Motor neuron (in vitro differentiated cells): ENCODE measurements at places on chromosomes 12 and 14. TPM values are rescaled to one million over a fixed set of nuclear protein-coding genes. Genes with fewer than 3 reads are reported as not detected.

Gene KRT71
- total RNA-seq: 0.17 TPM in 1 of 2 replicates, not detected in the other

- ATAC-seq: peak; percentile 16
Measured at GRCh38 chr14:104894331-104895206, 29.5 kb downstream of the CEP170B start.

Gene CLEC2A
- total RNA-seq: 35.2 and 36.7 TPM in 2 replicates

GRCh38 chr12:20305470-20305869, 62.9 kb upstream of the PDE3A start:
- ATAC-seq: no peak

- ATAC-seq: no peak
Measured at GRCh38 chr12:90020881-90021280, 312.2 kb upstream of the ATP2B1 start.

GRCh38 chr14:96729889-96730288, 67.3 kb upstream of the VRK1 start:
- ATAC-seq: peak; percentile 55

GRCh38 chr12:49126852-49127763, 4.1 kb downstream of the TUBA1B start:
- no peak for ATAC-seq

Gene MYF5
- not detected in 2 replicates for total RNA-seq

DNA sequence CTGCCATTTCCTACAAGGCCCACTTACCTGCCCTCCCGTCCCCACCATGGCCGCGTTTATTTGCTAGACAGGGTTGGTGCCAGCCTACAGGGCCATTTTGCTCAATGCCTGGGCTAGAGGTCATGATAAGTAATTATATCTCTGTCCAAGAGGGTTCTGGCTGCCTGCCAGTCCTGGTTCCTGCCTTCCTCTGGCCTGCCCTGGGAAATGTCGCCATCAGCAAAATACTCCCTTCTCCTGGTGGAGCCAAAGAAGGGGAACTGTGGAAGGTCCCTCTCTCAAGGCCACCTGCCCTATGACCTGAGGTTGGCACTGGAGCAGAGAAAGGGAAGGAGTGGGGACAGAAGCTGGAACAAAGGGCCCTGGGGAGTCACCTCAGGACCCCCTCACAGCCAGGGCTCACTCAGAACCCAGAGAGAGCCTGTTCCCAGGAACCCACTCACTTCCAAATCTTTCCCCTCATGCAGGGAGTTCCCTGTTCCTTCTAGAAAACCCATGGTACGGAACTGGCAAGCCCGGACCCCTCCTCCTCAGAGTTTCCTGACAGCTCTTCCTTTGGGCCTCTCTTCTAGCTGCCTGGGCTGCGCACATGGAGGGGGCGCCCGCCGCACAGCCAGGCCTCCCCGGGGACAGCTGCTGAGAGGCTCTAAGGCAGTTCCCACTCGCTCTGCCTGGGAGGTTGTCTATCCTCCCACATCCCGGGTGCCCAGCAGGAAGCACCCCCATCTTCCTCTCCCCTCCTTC, 280.5 kb downstream of the DPF3 start:
- no peak for ATAC-seq

DNA sequence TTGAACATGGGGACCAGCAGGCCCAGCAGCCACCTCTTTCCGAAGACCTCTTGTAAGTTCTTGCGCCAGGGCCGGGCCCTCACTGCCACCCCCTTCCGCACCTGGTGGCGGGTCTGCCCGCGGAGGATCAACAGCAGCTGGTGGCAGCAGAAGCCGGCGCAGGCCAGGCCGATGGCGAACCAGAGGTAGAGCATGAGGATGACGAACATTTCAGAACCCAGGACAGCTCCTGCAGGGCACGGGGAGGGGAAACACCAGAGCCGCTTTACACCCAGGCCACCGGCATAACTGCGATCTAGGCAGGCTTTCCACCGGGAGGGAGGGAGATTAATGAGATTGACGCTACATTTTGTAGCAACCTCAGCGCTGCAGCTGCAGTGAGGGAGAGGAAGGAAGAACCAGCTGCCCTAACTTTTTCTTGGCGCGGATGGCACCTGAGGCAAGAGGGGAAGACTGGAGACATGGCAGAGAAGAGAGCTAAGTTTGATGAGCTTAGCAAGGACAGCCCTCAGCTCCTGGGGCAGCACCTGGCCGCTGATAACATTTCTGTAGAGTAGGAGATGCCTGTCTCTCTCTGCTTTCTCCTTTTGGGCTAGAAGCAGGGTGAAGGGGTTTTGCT, 7.8 kb downstream of the ZDHHC22 start:
- peak; percentile 80 for ATAC-seq

DNA sequence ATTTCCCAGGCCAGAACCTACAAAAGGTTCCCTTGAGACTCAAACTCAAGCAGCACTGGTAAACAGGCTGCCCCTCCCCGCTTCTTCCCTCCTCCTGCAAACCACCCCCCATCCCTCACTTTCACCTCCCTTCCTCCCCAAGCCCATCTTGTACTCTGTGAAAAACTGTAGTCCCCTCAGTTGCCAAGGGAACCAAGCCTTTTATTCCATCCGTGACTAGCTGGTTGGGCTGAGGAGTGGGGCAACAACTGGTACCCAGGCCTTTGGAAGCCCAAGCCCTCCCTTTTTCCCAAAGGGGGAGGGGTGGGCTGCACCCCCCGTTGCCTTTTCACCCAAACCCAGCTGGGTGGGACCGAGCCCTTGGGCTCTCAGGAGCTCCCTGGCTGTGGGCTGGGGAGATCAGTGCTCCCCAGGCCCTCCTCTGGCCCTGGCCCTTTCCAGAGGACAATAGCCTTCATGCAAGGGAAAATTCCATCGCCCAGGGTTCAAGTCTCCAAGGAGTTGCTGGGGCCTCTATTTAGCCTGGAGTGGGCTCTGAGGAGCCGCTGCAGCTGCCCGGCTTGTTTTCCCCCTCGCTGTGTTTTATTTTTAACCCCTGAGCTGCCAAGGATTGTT, 61.9 kb downstream of the ZFP36L1 start:
- no peak for ATAC-seq

DNA sequence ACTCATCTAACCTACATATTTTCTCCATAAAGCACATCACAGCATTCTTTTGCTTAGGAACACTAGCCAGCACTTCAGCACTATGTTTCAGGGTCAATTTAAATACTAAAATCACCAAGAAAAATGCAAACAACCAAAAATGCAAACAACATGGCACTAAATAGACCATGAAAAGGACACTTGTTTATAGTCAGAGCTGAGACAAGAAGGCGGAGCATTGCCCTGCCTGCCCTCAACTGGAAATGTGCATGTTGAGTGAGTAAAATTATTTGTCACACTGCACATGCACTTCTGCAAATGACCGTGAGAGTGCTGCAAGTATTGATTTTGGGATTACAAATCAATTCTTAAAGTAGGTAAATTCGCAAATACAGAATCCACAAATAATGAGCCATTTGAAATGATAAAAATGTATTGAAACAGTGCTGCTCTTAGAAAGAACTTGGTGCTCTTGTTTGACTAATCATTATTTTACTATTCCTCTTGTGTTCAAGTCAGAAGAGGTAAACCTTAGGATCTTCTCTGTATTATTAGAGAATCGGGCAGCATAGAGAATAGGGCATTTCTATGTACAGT, 34.8 kb downstream of the CFAP251 start:
- peak; percentile 83 for ATAC-seq

- no peak for ATAC-seq
Measured at GRCh38 chr12:47218191-47218654, 138.5 kb upstream of the AMIGO2 start.

GRCh38 chr12:48286665-48287064, 64.1 kb downstream of the ZNF641 start:
- no peak for ATAC-seq

Gene A2M
- total RNA-seq: 0.50 and 1.3 TPM in 2 replicates

- ATAC-seq: no peak
Measured at GRCh38 chr14:35285168-35286002, 6.8 kb upstream of the PSMA6 start.

Gene PKP2
- 1.7 and 2.4 TPM in 2 replicates for total RNA-seq

GRCh38 chr12:15481846-15482245, 159.5 kb downstream of the PTPRO start:
- no peak for ATAC-seq

DNA sequence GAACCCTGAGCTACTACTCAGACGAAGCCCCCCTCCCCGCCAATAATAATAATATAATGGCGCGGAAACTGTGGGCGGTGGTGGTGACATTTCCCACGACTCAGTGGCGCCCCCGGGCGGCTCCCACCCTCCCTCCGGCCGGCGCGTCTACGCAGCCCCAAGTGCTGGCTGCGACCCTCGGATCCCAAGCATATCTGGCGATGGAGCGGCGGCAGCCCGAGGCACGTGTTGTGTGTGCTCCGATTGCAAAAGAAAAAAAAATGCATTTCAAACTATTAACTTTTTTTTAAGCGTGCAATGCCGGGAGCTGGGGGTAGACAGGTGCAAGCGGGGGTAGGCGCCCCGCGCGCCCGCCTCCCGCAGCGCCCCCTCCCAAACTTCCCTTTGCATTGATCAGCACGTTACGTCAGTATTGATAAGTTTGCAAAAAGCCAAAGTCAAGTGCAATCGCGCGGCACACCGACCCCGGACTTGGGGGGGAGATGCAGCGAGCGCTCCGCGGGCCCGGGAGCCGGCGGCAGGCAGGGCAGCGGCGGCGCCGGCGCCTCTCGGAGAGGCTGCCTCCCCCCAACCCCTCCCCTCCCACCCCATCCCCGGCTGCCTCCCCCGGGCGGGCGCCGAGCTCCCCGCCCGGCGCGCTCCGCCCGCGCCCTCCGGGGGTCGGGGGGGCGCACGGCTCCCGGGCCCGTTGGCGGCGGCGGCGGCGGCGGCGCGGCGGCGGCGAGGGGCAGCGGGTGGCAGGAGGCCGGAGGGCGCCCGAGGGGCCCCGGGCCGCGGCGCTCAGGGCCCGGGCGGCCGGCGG, 113.1 kb upstream of the MYL2 start:
- no peak for ATAC-seq

Gene SLC25A47
- 0.38 and 0.64 TPM in 2 replicates for total RNA-seq

Gene DCAF4
- 13.8 and 17.8 TPM in 2 replicates for total RNA-seq

Gene ENDOU
- total RNA-seq: 1.2 and 1.5 TPM in 2 replicates

- ATAC-seq: no peak
Measured at GRCh38 chr12:124216966-124217365, 77.9 kb upstream of the RFLNA start.

DNA sequence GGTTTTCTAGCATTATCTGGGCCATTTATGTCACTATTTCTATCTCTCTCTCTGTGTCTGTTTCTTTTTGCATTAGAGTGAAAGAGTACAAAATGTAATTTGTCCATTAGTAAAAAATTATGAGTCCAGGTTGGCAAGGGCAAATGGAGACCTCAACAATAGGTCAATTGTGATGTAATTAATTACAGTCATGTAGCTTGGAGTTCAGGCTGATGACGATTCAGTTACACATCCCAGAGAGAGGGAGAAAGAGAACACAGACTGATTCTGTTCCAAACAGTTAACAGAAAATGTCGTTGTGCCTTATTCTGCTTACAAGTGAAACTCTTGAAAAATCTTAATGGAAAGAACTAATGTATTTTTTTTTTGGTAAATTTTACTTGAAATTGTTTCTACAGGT, 83.3 kb downstream of the ATXN7L3B start:
- peak; percentile 69 for ATAC-seq

- no peak for ATAC-seq
Measured at GRCh38 chr12:12542964-12543363, 19.7 kb downstream of the DUSP16 start.

Gene CCNB1IP1
- 71.4 and 77.0 TPM in 2 replicates for total RNA-seq

GRCh38 chr14:51157012-51157411, 62.1 kb upstream of the TRIM9 start:
- peak; percentile 89 for ATAC-seq

GRCh38 chr14:44777584-44777983, 184.2 kb downstream of the KLHL28 start:
- no peak for ATAC-seq

DNA sequence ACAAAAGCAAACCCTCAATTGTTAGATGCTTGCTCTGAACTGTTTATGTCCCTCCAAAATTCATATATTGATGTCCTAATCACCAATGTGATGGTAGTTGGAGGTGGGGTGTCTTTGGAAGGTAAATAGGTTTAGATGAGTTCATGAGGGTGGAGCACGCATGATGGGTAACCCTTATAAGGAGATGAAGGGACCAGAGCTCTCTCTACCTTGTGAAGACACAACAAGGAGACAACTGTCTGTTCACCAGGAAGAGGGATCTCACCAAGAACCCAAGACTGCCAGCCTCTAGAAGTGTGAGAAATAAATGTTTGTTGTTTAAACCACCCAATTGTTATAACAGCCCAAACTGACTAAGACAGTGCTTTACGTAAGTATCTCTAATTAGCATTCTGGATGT, 27.0 kb downstream of the DHRS2 start:
- no peak for ATAC-seq

GRCh38 chr14:77023001-77023996, 5.2 kb downstream of the IRF2BPL start:
- peak; percentile 10 for ATAC-seq

GRCh38 chr14:105335735-105336476, 21.4 kb downstream of the PACS2 start:
- no peak for ATAC-seq

Gene GRIN2B
- total RNA-seq: 0.10 and 0.22 TPM in 2 replicates

Gene TRIM9
- 18.0 and 23.5 TPM in 2 replicates for total RNA-seq

GRCh38 chr12:56337753-56338251, 882 bp upstream of the IL23A start:
- ATAC-seq: no peak

Gene TULP3
- total RNA-seq: 13.4 and 13.6 TPM in 2 replicates

- ATAC-seq: no peak
Measured at GRCh38 chr14:103301512-103302354, 32.3 kb upstream of the EIF5 start.

Gene GPR65
- total RNA-seq: 0.50 TPM in 1 of 2 replicates, not detected in the other

DNA sequence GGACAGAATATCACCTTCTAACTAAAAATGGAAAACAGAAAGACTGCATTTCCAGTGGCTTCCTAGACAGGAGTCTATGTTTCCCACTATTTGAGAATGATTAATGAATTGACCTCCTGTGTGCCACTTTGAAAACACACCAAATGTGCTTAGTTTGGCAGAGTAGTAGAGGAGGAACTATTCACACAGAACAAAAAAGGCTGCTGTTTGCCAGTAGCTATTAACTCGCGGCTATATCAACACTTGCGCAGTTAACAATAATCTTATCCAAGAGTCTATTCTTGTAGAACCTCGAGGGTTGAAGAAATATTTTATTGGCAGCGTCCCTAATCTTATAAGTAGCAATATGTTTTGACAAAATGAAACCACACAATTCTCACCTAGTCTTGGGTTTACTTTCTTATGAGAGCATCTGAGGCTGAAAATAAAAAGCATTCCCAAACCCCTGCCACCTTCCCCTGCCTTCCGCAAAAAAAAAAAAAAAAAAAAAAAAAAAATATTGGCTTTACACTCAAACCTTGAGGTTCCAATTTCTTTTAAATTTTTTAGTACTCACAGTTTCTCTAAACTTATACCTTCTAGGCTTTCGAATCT, 127.3 kb upstream of the FLRT2 start:
- ATAC-seq: no peak

Gene EPYC
- total RNA-seq: 0.67 and 1.8 TPM in 2 replicates
